Chondrocyte (in vitro differentiated cells): ENCODE measurements at places on chromosomes 6 and 20. TPM values are rescaled to one million over a fixed set of nuclear protein-coding genes. Genes with fewer than 3 reads are reported as not detected.

GRCh38 chr6:31652925-31653724 lies 664 bp upstream of the BAG6 start:
- no peak for DNase-seq

- DNase-seq = no peak
These were observed 79.7 kb downstream of the FIG4 start for GRCh38 chr6:109770779-109771178.

DNA sequence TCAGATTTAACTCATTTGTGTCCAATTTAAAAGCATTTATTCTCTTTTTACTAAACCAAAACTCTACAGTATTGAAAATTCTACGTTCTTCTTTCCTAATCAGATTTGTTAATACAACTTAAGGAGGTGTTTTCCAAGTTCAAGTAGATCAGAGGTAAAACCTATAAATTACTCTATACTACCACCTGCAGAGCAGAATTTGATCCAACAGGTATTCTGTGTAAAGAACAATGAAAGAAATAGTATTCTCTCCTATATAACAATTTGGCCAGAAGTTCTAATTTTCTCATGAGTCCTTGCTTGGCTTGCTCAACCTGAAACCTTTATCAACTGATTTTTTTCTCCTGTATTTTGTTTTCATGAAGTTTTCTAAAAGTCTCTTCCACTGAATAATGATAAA lies 28.5 kb upstream of the DST start:
- DNase-seq = no peak

The FHL5 gene
- total RNA-seq = not detected in 3 replicates

The PRSS16 gene
- total RNA-seq = 1.1 to 1.8 TPM (median 1.7 TPM) in 3 replicates

The PCK1 gene
- total RNA-seq = not detected in 3 replicates
